Neuronal stem cell (in vitro differentiated cells): ENCODE measurements at places on chromosomes 5 and 9.

DNA sequence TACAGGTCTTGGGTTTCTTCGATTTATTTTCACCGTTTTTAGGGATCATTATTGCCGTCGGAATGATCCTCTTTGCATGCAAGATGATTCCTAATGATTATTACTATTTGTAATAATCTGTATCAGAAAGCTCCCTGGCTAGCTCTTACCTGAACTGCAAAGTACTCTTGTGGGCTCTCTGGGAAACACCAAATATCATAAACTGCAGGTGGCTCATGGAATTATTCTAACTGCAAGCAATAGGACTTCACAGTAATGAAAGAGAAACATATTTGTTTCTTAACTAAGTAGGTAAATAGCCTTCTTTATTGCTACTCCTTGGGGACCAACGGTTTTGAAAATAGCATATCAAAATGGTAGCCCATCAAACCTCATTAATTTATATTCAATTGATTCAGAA is 219.4 kb downstream of the NFIB start:
- DNase-seq = no peak

DNA sequence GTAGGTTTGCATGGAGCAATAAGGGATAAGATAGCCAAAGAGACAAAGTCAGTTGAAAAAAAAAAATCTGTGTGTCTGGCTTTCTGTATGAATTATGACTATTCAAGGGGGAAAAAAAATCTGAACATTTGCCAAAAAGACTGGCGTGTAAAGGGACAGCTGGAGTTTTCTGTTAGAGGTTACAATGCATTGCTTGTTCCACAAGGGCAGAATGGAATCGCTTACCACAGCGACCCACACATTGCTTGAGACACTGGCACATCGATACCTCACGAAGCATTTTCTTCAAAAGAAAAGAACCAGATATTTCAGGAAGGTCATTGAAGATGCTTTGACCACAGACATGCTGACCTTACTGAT is 327.8 kb downstream of the TMEM167A start:
- DNase-seq = no peak

GRCh38 chr5:556909-557441 is 32.7 kb upstream of the SLC9A3 start:
- DNase-seq = no peak

GRCh38 chr9:101246691-101247090 is 138.1 kb downstream of the BAAT start:
- DNase-seq = no peak

DNA sequence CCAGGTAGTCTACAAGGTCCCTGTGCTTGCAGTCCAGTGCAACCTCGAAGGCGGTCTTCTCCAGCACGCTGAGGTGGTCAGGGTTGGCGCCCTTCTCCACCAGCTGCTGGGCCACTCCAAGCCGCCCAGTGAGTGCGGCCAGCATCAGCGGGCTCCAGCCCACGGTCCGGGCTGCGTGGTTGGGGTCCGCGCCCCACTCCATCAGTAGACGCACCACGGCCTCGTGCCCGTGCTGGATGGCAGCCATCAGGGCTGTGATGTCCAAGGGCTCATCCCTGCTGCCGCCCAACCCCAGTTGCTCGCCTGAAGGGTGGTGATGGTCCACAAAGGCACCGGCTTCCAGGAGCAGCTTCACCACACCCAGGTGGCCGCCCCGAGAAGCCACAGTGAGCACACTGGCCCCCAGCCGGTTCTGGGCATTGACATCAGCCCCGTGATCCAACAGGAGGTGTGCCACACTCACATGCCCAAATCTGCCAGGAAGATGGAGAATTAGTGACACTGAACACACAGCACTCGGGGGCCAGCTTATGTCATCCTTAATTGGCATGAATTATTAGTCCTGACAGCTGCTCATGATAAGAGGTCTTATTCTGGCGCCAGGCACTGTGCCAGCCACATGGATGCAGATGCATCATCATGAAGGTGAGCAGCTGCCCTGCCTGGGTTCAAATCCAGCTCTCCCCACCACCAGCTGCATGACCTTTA is 6.1 kb downstream of the ANKS6 start:
- no peak for DNase-seq

GRCh38 chr5:13932011-13932410 is 12.5 kb downstream of the DNAH5 start:
- no peak for DNase-seq

DNA sequence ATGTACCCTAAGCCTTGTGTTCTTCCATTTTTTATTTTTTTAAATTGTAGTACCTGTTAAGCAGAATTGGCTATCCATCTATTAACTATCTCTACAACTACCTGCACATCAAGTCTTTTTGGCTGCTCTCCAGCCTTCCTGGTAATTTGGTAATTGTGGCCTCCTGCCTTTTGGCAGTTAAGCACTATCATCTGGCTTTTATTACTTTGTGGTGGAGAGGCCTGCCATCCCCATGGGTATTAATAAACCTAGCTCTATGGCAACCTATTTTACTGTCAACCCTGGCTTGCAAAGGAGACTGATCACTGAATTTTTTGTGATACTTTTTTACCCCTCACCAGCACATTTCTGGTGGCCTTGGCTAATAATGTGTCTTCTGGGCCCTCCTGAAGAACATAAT is 20.5 kb downstream of the SELENOP start:
- DNase-seq = no peak

GRCh38 chr5:135553688-135554462 is 18.1 kb upstream of the NEUROG1 start:
- DNase-seq = no peak

- DNase-seq = no peak
These were observed 257.2 kb downstream of the KIF4B start for GRCh38 chr5:155270725-155271124.

- DNase-seq = no peak
These were observed 1.5 kb upstream of the ZNF367 start for GRCh38 chr9:96419691-96419969.

GRCh38 chr5:149002761-149003689 is 59.8 kb downstream of the SH3TC2 start:
- DNase-seq = no peak

GRCh38 chr9:124343533-124344290 is 71.5 kb downstream of the PSMB7 start:
- DNase-seq = no peak

DNA sequence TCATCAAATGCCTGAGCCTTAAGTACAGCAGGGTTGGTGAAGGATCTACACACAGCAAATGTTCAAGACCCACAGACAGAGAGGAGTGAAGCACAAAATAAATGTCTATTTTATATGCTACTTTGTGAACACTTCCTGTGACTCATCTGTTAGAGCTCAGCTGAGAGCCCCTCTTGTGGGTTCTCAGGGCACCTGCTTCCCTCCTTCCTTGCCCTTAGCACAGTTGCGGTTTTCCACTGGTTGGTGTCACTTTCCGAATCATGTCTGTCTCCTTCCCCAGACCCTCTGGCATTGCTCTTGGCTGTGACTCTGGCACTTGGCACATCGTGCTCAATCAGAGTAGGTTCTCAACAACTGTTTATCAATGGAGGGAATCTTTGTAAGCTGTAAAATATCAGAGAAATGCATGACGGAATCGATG is 128.5 kb upstream of the STC2 start:
- DNase-seq = no peak

- no peak for DNase-seq
These were observed 472.0 kb downstream of the ACTL7B start for GRCh38 chr9:108383796-108384195.

DNA sequence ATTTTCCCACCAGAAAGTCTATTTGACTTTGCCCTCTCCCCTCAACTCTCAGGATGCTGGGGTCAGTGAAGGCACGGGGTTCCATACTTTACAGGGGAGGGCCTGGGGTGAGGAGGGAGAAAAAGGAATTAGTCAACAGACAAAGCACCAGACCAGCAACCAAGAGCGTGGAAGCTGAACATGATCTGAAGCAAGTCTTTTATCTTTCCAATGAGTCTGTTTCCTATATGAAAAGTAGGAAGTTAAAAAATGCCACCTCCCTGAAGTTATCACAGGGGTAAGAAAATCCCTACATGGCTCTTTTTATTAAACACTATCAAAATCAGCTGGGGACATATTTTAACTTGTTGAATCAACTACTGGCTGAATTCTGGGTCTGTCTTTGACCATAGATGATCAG is 337.0 kb downstream of the TRPM3 start:
- DNase-seq = no peak

DNA sequence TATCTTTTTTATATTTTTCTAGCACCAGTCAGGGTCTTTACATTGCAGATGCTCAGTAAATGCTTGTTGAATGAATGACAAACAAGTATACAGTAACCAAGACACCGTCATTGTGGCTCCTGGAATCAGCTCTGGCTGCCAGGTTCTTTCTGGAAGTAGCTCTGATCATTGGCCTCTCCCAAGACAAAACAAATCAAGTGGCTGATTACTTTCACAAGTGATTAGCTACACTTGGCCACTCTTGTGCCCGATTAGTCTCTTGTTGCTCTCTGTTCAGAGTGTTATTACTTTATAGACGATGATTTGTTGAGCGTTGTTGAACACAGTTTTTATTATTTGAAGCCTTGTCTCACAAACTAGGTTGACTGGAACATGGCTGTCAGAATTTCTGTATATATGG is 119.6 kb upstream of the TLX3 start:
- no peak for DNase-seq
